ENCODE measurements at places on chromosomes 3 and 15. TPM values are rescaled to one million over a fixed set of nuclear protein-coding genes. Genes with fewer than 3 reads are reported as not detected.

C3orf80 gene
- 0.07 TPM for total RNA-seq

AEN gene
- 87.5 TPM for total RNA-seq

SPTBN5 gene
- total RNA-seq, result 0.34 TPM

DPPA2 gene
- not detected for total RNA-seq

FBXO40 gene
- total RNA-seq, result not detected

SLCO2A1 gene
- under 0.01 TPM for total RNA-seq

FAM107A gene
- total RNA-seq, result not detected

CCDC9B gene
- 9.9 TPM for total RNA-seq

TM6SF1 gene
- total RNA-seq, result 1.7 TPM

BOC gene
- total RNA-seq, result 0.34 TPM

FES gene
- 0.34 TPM for total RNA-seq

AHSG gene
- not detected for total RNA-seq

PTX3 gene
- total RNA-seq, result 7.5 TPM

NT5DC2 gene
- 64.4 TPM for total RNA-seq

TATDN2 gene
- total RNA-seq, result 17.1 TPM

B2M gene
- 844 TPM for total RNA-seq

DALRD3 gene
- 30.0 TPM for total RNA-seq

PLOD2 gene
- total RNA-seq, result 113 TPM

MINAR1 gene
- total RNA-seq, result 0.34 TPM

BCHE gene
- 1.6 TPM for total RNA-seq

MYRIP gene
- not detected for total RNA-seq

GRAMD2A gene
- total RNA-seq, result 7.2 TPM

DCBLD2 gene
- 98.1 TPM for total RNA-seq

IMPG2 gene
- total RNA-seq, result 0.14 TPM

ANKUB1 gene
- total RNA-seq, result 4.1 TPM

GOLGA8Q gene
- total RNA-seq, result 1.6 TPM

FEZF2 gene
- not detected for total RNA-seq

ARGFX gene
- not detected for total RNA-seq

STRA6 gene
- total RNA-seq, result 3.5 TPM

HYAL2 gene
- total RNA-seq, result 76.5 TPM

GABRR3 gene
- total RNA-seq, result not detected

EOMES gene
- 0.34 TPM for total RNA-seq

JAGN1 gene
- total RNA-seq, result 22.2 TPM

LMAN1L gene
- total RNA-seq, result not detected

TPRG1 gene
- 0.34 TPM for total RNA-seq

CHAC1 gene
- 81.0 TPM for total RNA-seq

VWA5B2 gene
- total RNA-seq, result not detected

Data from nasal cavity respiratory epithelium epithelial cell of viscerocranial mucosa (primary cell).